Stimulated activated CD4-positive, alpha-beta T cell treated with anti-CD3 and anti-CD28 coated beads, Interleukin-15, amount 100 ng/mL, for 48 hours (primary cell): ENCODE measurements at places on chromosomes 3 and 15.
A peak's percentile ranks its signal among the peaks of the same experiment; 100 is the strongest.

DNA sequence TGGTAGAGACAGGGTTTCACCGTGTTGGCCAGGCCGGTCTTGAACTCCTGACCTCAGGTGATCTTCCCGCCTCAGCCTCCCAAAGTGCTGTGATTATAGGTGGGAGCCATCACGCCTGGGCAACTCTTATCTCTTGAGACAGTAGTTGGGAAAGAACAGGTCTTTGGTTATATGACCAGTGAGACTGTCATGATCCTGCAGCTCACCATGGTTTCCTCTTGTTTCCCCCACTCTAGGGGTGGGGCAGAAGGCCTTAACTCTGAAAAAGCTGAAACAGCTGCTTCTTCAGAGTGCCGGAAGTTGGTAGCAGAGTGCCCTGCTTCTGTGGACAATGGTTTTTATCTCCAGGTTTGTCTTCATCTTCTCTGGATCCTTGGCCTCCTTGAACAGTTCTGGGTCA, 4.7 kb upstream of the TYRO3 start:
- no peak for DNase-seq

DNA sequence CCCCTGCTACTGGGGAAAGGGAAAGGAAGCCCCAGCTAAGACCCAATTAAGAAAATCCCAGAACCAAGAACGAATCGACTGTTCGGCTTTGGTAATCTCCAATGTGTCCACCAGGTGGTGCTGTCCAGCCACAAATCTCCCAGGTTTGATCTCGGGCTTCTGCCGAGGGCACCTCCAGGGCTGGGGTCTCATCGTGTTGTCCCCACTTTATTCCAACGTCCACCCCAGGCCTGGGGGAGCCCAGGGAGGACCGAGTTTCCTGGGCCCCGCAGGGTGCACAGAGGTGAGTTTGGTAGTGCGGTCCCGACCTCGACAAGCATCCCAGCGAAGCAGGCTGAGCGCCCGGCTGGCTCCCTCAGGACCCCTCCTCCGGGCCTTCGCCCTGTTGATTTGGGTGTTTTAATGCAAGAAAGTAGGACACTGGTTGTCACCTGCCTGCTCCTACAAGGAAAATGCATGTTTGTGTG, 185.1 kb downstream of the GOLGA6L6 start:
- DNase-seq = peak; percentile 66

DNA sequence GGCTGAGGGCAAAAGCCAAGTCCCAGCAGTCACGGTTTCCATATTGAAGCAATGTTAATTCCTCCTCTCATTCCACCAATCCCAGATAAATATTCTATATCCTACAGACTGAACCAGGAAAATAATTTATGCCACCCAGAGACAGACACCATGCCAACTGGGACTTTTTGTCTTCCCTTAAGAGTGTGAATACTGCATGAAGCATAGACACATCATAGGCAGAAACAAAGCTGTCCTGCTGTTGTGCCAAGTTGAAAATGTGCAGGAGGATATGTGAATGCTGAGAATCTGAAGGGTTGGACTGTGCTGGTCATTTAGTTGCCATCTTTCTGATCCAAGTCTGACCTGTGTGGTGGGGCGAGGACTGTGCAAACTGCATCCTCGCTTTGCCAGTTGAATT, 37.7 kb downstream of the RFTN1 start:
- DNase-seq = no peak

- no peak for DNase-seq
Observed at GRCh38 chr3:106423321-106424225, 554.8 kb upstream of the CBLB start.

DNA sequence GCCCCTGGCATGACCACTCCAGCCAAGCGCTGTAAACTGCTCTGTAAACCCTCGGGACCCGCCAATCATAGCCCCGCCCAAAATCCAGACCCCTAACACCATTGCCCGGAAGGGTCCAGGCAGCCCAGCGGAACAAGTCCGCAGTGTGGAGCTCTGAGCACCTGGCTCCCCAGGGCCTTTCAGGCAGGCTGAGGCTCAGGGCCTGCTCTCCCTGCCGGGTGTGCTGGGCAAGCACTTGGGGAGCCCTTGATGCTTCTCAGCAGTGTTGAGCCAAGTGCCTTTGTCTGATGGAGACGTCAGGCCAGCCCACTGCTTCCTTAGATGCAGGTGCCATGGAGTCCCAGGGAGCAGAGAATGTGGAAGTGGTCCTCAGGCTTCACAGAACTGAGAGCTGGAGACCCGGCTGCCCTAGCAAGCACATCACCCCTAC, 106.2 kb downstream of the TLE3 start:
- no peak for DNase-seq

GRCh38 chr15:63079947-63080626, 37.5 kb downstream of the TPM1 start:
- DNase-seq = no peak

DNA sequence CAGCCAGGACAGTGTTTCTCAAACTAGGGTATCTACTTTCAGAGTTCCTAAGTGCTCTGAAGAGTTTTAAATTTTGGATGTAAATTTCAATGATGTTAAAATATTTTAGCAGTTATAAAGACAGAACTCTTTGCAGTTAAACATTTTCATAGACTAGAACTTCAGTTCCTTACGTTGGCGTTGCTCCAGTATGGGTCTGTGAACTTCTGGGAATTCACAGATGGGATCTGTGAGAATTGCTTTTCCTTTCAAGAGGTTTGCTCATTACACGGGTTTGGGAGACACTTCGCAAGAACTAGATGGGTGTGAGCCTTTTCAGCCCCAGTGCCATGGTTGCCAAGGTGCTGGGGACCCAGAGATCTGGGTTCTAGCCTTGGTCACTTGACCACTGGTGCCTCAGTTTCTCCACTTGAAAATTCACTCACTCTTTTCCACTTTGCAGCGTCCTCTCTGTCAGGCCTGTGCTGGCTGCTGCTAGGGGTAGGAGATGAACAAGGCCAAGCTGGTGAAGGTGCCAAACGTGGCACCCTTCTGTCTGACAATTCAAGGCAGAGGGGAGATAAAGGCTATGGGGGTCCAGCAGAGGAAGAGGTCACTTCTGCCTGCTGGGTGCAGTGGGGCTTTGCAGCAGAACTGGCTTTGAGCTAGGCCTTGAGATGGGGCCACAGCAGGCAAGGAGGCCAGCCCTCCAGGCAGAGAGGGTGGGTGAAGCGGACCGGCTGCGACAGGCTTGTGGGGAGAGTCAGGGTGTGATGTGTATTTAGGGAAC, 48.1 kb downstream of the EPHB3 start:
- DNase-seq = no peak

DNA sequence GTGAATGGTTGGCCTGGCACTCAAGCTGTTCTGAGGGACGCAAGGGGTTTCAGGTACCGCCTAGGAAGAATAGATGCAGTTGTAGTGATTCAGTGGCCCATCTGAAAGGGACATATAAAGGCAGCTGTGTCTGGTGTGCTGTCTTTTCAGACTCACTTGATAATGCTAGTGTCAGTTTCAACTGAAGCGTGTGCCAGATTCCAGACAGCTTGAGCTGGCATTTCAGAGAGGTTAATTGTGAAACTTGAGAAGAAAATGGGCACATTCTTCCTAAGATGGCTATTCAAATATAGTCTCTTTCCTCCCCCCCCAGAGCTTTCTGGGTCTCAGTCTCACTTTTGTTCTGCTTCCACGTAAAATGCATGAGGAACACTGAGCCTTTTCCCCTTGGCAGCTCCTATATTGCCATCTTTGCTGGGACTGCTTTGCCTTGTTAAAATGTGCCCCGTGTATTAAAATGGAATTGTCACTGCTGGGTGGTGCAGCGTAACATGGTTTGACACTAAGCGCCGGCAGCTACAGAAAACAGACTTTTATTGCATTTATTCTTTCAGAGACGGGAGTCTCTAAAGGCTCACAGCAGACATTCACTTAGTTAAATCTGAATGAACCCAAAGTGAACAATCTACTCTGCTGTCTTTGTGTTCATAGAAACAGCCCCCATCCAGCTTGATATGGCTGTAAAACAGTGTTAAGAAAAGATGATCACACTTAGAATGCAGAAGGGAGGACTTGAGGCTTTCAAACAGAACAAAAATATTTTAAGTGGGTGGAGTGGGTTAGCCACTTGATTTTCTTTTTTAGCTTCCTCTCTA, 478.7 kb downstream of the RBMS3 start:
- no peak for DNase-seq

DNA sequence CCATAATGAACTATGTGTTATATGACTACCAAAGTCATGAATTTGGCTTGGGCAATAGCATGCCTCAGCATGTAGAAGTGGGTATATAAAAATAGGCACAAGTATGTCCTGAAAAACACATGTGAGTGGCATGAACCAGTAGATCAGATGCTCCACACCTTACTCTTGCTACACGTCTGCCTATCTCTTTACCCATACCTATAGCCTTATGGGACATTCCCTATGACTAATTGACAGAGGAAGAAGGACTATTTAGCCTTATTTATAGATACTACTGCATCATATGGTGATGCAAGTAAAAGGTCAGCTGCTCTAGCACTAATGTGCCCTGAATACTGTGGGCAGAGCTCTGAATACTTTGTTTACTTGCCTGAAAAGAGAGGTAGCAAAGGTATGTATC, 81.0 kb upstream of the ZPLD1 start:
- no peak for DNase-seq

DNA sequence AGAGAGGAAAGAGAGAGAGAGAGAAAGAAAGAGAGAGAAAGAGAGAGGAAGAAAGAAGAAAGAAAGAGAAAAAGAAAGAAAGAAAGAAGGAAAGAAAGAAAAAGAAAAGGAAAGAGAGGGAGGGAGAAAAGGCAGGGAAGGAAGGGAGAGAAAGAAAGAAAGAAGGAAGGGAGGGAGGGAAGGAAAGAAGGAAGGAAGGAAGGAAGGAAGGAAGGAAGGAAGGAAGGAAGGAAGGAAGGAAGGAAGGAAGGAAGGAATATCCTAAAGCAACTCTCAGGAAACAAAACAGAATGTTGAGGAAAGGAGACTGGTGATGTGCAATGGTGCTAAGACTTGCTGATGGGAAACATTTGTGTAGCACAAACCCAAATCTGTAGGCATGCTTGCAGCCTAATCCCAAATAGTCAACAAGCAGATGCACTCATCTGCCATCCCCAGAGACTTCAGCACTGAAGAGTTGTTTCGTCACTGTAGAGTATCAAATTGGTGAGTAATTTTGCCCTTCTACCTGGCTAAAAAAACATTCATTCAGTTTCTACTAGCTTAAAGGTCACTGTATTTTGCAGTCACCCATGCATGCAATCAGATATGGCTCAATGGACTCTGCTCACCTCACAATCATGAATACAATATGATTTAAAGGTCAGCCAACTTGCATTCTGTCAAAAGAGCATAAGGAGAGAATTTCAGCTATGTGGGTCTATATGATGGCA, 480.3 kb downstream of the FGF12 start:
- no peak for DNase-seq

DNA sequence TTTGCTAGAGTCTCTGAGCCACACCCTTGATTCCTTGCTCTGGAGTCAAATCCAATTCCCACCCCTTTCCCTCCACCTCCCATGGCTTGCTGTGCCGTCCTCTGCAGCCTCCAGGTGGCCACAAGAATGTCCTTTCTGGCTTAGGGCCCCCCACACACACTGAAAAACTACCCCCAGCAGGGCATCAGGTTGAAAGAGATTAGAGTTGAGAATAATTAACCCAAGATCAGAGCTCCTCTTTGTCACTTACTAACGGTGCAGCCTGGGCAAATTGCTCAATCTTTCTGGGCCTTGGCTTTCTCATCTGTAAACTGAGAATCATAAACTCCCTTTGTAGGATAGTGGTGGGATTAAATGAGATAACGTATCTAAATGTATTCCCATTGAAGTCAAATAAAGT, 78.5 kb downstream of the MRPL46 start:
- no peak for DNase-seq

GRCh38 chr3:13234666-13235065, 161.4 kb upstream of the IQSEC1 start:
- DNase-seq = no peak

DNA sequence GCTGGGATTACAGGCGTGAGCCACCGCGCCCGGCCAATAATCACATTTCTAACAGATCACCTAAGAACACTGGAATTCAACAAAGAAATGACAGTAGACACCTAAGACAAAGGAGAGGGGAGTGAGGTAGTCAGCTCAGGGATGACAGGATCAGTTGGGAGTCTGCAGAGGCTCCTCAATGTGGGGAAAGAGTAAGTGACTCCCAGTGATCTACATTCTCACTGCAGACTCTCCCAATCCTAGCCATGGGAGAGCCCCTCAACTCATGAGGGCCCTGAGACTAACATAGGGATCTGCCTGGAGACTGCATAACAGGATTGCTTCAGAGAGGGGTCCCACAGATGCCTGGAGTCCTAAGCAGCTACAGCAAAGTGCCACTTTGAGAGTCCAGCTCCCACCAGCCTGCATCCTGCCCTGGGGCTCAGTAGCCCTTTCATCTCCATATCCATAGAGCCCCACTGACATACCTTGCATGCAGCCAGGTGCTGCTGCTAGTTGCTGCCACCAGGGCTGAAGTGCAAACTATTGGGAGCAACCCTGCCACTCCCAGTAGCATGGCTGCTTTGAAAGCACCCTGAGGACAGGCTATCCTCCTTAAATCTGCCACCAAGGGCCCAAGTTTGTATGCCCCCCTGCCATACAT, 21.8 kb upstream of the PFN2 start:
- no peak for DNase-seq

DNA sequence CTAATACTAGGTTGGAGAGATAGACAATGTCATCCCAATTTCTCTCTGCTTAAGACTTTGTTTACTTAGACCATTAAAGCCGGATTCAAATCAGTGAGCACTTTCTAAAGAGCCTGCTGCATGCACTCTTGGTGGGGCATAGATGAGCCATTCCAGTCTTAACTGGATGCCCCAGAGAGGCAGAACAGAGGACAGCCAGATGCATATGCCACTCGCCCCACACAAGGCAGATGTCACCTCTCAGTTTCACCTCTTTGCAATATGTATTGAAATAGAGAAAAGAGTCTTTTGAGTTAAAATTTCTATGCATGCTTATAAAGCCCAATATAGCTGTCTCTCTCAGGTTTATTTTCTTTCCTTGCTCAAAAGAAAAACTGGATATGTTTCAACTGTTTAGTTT, 89.5 kb downstream of the LARS2 start:
- DNase-seq = no peak

- DNase-seq = no peak
Observed at GRCh38 chr15:85555875-85556617, 175.6 kb downstream of the AKAP13 start.
